Right ventricle myocardium superior (tissue), 1 donor: ENCODE measurements at places on chromosomes 16 and 17. TPM values are rescaled to one million over a fixed set of nuclear protein-coding genes. Genes with fewer than 3 reads are reported as not detected.

Gene PDK2
- total RNA-seq, result 250 TPM

Gene CA10
- total RNA-seq, result not detected

Gene TPSB2
- total RNA-seq, result 10.1 TPM

Gene FMNL1
- total RNA-seq, result 12.0 TPM

Gene GSDMA
- total RNA-seq, result 0.40 TPM
